Left forelimb (tissue), 1 donor: ENCODE measurements at places on chromosomes 16 and 17.
A peak's percentile ranks its signal among the peaks of the same experiment; 100 is the strongest.

DNA sequence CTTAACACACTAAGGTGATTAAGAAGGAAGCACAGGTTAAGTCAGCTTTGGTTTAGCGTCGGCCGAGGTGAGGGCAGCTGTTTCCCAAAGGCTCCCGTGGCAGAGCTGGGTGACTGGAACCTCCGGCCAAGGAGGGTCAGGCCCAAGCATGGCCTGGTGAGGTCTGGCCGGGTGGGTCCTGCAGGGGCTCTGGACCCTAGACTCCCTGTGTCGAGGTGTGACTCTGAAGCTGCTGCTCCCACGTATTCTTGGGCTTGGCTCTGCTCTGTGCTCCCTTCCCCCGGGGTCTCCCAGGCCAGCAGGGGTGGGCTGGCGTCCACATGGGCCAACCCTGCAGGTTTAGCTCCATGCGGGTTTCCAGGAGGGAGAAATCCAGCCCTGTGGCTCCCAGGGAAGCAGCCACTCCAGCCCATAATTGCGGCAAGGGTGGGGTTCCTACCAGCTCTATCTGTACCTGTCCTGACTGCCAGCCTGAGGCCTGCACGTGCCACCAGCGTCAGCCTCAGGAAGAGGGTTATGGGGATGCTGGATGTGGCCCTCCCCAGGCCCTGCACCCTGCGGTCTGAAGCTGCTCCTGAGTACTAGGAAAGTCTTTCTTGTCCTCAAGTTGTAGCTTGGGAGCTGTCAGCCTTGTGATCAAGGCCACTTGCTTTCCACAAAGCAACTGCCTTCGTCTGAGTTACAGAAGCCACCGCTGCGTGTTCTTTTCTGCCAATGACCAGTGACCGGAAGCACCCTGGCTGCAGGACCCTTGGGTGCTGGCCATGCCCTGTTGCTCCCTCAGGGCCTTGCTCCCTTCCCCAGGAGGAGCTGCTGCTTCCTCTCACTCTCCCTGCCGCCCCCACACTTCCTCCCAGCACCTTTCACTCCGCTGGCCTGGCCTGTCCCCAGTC is 4.8 kb downstream of the CDK5R1 start:
- DNase-seq: peak; percentile 62

DNA sequence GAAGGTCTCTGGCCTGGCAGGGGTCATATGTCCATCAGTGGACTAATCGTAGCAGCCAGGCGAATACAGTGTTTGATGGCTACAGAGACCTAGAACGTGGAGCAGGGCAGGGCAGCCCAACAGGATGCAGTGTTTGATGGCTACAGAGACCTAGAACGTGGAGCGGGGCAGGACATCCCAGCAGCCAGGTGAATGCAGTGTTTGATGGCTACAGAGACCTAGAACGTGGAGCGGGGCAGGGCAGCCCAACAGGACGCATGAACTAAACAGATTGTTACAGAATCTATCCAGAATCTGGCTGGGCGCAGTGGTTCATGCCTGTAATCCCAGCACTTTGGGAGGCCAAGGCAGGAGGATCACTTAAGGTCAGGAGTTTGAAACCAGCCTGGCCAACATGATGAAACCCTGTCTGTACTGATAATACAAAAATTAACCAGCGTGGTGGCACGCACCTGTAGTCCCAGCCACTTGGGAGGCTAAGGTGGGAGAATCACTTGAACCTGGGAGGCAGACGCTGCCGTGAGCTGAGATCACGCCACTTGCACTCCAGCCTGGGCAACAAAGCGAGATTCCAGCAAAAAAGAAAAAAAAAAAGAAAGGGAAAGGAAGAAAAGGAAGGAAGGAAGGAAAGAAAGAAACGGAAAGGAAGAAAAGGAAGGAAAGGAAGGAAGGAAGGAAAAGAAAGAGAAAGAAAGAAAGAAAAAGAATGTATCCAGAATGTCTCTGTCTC is 65.2 kb upstream of the RPH3AL start:
- no peak for DNase-seq

DNA sequence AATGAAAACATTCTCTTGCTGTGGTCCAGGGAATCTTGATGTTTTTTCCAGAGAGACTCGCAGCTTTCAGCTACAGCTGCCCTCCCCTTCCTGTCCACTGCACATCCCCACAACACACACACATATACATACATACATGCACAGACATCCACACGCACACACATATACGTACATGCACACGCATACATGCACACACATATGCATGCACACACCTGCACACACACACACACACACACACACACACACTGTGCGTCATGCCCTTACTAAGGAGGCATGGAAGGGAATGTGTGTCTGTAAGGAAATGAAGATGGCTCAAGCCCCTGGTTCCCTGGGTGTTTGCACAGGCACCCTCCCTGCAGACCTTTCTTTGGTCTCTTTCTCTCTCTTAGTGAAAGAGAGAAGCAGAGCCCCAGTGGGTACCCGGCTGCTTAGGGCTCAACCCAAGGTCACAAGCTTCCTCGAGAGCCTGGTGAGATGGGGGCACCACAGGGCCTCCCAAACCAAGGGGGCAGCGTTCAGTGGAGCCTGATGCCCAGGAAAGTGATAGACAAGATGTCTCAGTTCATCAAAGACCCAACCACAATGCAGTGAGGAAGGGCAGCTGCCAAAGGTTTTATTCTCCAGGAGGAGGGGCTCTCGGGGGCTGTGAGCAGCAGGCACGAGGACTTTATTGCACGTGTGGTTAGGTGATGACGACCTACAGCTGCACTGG is 33.3 kb downstream of the TNFRSF13B start:
- DNase-seq: peak; percentile 53

- DNase-seq: peak; percentile 87
Measured at GRCh38 chr17:39200070-39200879, at the start of gene RPL19. TSS of gene RPL19 (plus strand) at chr17:39200283. CDS start at chr17:39200345, 62 bp downstream.

- no peak for DNase-seq
Measured at GRCh38 chr16:8893426-8893825, 11.3 kb downstream of the LITAFD start.

DNA sequence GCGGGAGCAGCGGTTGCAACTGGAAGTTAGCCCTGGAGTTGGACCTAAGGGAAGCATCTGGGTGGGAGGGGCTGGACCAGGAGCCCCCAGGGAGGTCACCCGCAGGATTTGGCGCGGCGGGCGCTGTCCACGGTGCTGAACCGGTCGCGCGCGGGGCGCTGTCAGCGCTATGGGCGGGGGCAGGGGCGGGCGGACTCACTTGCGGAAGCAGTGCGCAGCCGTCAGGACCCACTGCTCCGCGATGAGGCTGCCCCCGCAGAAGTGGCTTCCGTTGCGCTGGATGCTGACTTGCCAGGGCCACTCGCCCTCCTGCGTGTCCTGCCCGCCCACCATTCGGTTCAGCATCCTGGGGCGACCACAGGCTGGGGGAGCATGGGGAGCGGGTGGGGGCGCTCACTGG is 4.5 kb downstream of the PRSS27 start:
- peak; percentile 81 for DNase-seq

- no peak for DNase-seq
Measured at GRCh38 chr17:9241371-9241712, 220.0 kb downstream of the NTN1 start.

GRCh38 chr17:69357701-69358100 is 30.8 kb upstream of the ABCA5 start:
- DNase-seq: no peak

DNA sequence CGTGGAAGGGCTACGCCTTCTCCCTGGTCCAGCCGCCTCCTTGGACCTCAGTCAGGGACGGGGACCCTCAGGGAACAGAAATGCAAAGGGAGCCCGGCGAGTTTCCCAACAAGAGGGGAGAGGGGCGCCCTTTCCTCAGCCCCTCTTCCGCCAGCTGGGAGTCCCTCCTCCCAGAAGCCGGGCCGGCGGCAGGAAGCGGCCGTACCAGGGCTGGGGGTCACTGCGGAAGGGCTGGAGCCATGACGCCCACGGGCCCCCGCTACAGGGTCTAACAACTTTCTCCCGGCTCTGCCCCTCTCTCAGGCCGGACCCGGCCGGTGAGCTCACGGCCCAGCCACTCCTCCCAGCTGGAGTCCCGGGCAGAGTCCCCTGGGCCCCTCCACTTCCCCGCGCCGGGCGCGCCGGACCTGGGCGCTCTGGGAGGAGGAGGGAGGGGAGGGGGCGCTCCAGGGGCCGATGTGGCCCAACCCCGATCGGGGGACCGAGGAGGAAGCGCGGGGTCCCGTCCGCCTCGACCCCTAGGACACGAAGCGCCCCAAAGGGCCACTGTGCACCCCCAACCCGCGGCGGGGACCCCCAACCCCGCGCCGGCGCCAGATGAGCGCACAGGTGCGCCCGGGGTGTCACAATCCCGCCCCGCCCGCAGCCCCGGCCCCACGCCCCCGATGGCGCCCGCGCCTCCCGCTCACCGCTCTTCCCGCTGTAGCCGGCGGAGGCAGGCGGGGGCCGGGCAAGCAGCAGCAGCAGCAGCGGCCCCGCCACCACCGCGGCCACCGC is 578 bp downstream of the PGAP6 start:
- DNase-seq: no peak

GRCh38 chr17:73582359-73582758 is 61.9 kb downstream of the SDK2 start:
- DNase-seq: no peak

GRCh38 chr17:77527836-77528505 is 387.2 kb downstream of the SEC14L1 start:
- no peak for DNase-seq

DNA sequence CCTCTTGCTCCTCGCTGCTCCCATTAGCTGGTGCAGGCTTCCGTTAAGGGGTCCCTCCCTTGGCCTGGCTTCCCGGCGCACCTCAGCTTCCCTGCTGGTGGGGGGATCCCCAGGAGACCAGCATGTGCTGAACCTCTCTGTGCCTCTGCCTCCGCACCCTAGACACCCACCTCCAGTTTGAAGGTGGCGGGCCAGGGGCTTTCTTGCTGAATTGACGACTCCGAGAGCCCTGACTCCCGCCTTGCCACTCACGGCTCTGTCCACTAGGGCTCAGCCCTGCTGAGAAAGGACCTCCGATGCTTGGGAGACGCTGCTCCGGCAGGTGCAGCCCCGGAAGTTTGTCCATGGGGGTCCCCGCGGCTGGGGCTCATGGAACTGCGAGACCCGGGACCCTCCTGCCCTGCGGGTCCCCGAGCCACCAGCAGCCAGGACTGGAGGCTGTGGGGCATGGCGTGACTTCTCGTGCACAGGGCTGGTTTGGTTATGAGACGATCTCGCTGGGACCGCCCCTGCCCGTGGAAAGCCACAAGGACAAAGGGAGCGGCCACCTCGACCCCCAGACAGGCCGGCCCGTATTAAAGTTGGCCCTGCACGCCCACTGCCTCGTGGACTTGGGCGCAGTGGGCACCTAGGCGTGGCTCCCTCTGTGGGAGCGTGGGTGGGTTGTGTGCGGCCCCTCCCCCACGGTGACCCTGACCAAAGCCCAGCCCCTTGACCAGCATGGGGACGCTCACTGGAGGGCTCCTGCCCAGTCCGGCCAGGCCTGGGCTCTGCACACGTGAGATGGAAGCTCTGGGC is 8.1 kb downstream of the CHMP6 start:
- DNase-seq: no peak

- DNase-seq: no peak
Measured at GRCh38 chr16:56593573-56594291, 4.4 kb downstream of the MT3 start.

GRCh38 chr17:51650772-51651171 is 390.4 kb downstream of the UTP18 start:
- no peak for DNase-seq

GRCh38 chr16:12155235-12155634 is 178.7 kb downstream of the SNX29 start:
- DNase-seq: no peak

- DNase-seq: peak; percentile 70
Measured at GRCh38 chr17:51371732-51372151, 111.4 kb downstream of the UTP18 start.

DNA sequence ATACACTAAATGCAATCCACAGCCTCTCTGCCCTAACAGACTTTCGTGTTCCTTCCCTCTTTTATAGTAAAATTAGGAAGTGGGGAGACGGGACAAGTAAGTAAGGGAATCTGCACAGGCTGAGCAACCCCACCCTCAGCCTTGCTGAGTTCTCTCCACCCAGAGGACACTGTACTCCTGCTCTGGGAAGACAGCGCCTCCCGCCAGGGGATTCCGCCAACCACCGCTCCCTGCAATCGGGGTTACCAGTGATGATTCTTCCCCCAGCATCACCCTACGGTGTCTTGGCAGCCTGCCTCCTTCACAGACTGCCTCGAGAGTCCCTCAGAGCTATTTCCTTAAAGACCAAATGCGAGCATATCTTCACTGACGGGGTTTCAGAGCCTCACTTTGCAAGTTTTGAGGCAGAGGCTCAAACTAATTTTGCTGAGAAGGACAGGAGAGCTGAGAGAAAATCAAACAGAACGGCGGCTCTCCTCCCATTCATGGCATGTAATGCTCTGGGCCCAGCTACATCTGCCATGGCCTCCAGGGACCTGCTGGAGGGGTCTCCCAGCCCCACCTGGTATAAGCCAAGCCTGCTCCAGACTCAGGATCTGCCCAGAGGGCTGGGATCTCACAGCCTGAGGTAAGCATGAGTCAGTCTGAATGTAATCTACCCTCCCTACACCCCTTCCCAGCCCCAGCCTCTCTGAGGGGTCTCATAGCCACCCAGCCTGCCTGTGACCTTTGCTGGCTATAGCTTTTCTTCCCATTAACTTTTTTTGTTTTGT is 22.7 kb upstream of the ASGR2 start:
- DNase-seq: no peak

GRCh38 chr17:6474906-6475305 is 30.7 kb downstream of the PIMREG start:
- DNase-seq: no peak

DNA sequence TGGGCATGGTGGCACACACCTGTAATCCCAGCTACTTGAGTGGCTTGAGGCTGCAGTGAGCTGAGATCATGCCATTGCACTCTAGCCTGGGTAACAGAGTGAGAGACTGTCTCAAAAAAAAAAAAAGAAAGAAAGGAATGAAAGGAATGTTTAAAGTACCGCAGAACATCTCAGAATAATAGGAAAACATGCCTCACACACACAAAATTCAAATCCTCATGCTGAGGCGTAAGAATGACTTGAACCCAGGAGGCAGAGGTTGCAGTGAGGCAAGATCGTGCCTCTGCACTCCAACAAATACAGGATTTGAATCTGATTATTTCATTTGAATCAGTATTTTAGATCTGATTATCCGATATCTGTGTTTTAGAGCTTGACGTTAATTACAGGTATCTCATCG is 21.3 kb upstream of the GAA start:
- DNase-seq: no peak

GRCh38 chr16:35414139-35414538 is 1954.7 kb downstream of the TP53TG3F start:
- no peak for DNase-seq
